ENCODE measurements at places on chromosomes 1 and 21.

DNA sequence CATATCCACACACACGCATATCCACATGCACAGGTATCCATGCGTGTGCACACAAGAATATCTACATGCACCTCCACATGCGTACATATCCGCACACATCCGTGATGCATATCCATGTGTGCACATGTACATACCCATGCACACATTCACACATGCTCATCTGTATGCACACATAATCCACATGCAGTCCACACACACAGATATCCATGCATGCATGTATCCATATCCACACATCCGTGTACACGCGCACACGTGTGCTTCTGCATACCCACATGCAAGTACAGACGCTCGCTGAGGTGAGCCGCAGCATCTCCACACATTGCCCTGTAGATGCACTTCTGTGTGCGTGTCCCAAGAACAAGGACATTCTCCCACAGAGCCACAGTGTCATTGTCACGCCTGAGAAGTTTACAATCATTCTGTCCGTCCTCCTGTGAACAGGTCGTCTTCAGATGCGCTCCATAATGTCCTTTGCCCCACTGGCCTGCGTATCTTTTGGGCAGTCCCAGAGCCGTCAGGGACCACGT, 43.4 kb downstream of the COL18A1 start:
- DNase-seq, result no peak

DNA sequence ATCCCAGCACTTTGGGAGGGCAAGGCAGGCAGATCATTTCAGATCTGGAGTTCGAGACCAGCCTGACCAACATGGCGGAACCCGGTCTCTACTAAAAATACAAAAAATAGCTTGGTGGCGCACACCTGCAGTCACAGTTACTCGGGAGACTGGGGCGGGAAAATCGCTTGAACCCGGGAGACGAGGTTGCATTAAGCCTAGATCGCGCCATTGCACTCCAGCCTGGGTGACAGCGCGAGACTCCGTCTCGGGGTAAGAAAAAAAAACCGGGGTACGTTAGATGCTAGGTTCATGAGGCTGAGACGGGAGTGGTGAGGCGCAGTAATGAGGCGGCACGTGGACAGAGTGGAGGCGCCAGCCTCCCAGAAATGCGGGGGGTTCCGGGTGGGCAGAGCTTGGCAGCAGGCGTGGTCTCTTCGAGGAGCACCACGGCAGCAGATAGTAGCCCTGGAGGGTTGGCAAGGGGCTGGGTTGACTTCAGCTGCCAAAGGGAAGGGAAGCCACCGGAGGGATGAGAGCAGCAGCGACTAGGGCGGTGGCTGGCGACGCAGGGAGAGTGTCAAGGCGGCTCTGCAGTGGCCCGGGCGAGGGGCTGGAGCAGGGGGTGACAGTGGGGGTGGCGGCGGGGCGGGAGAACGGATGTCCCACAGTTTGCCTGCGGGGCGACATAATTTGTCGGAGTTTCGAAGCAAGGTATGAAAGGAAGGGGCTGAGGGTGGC, 832 bp downstream of the MRPL20 start:
- DNase-seq, result no peak

DNA sequence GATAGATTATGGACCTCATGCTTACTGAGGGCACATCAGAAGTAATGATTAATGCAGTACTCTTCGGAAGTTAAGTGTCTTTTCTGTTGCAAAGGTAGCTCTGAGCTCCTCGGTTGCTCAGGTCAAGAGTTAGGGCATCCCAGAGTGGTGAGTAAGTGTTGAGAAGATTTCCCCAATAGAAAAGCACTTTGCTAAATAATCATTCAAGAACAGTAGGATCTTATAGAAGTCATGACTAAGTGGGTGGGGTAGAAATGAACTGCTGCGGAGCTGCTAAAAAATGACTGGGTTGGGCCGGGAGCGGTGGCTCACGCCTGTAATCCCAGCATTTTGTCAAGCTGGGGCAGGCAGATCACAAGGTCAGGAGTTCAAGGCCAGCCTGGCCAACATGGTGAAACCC, 648.6 kb upstream of the CAMK1G start:
- no peak for DNase-seq

GRCh38 chr1:76029331-76029730, 45.2 kb upstream of the ST6GALNAC3 start:
- no peak for DNase-seq

- DNase-seq, result no peak
These were observed 21.1 kb downstream of the FYB2 start for GRCh38 chr1:56798053-56798471.

GRCh38 chr1:201619513-201619912, 80.6 kb downstream of the NAV1 start:
- no peak for DNase-seq

DNA sequence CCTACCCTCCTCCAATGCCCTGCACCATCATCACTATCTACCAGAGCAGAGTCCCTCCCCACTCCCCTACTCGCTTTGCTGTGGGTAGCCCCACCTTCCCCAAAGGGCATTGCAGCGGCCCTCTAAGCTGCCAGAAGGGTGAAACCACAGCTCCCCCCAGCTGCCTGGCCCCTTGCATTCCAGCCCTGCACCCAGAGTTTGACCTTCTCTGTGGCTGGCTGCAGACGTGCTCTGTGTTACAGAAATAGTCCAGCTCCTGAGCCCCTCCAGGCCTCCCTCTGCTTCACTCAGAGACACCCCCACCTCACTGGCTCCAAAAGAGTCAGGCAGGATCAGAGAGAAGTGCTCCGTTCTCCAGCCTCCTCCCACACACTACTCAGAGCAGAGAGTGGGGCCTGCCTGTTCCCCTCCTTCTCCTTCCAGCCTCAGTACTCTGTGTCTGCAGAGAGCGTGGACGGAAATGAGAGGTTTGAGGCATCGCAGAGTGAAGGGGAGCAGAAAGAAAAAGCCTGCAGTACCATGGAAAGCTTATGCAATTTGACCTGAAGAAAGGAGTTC, 63.2 kb downstream of the PLEKHA6 start:
- DNase-seq, result no peak

DNA sequence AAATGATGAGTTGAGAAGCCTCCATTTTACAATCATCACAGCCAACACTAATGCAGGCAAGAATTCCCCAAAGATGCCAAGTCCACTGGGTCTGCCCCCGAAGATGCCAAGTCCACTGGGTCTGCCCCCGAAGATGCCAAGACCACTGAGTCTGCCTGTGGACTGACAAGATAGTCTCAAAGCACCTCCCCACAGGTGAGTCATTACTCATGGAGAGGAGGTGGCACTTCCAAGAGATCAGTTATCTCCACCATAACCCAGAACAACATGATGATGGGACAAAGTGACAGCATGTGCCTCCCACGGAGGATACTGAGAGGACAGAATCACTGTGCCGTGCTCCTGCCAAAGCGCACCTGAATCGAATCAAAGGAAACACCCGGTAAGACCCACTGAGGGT, 4.8 kb downstream of the PTTG1IP start:
- DNase-seq, result no peak

DNA sequence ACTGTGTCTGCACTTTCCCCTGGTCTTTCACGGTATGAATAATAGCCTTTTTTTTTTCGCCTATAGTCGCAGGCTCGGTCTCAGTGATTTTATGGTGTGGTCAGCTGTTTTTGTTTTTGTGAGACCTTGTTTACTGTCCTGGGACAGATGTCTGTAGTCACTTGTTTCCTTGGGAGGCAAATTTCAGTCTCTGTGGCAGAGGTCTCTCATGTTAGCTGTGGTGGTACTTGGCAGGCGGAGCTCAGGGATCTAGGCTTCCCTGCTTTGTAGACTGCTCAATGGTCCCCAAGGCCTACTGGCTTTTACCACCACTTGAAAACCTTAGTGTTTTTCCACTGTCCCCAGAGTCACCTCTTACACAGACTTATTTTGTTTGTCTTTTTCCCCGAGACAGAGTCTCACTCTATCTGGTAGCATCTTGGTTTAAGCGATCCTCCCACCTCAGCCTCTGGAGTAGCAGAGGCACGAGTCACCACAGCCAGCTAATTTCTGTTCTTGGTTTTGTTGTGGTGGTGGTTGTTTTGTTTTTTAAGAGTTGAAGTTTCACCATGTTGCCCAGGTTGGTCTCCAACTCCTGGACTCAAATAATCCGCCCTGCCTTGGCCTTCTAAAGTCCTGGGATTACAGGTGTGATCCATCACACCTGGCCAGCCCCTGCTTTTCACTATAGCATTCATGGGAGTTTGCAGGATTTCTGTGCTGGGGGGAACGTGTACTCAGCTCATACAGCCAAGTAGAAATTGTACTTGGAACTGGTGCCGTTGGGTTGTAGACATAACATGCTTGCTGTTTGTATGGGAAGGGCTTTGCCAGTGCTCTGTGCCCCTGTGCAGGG, 10.3 kb downstream of the RNU1-2 start:
- DNase-seq, result no peak

DNA sequence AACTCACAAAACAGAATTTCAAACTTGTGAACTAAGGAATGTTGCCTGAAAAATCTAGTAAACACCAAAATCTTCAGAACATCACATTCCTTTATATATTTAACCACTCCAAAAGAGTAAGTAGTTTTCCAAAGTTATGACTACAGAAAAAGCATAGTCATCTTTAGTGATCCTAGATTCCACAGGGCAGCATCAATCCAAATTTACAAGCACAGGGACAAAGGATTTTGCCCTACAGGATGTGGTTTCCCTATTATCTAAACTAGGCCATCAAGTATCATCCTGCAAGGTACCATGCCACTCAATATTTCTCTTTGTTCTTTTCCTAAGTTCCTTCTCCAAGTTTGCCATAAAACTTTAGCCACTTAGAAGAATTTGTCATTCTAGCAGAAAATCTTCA, 33.0 kb downstream of the COP1 start:
- no peak for DNase-seq

- DNase-seq, result no peak
These were observed 263.3 kb downstream of the MRPL39 start for GRCh38 chr21:25343774-25344545.

- no peak for DNase-seq
These were observed 19.9 kb downstream of the RPL5 start for GRCh38 chr1:92851729-92852128.

- no peak for DNase-seq
These were observed 298.5 kb downstream of the SRGAP2C start for GRCh38 chr1:121483234-121483633.

GRCh38 chr1:162536511-162536910, 25.0 kb upstream of the UAP1 start:
- DNase-seq, result no peak

DNA sequence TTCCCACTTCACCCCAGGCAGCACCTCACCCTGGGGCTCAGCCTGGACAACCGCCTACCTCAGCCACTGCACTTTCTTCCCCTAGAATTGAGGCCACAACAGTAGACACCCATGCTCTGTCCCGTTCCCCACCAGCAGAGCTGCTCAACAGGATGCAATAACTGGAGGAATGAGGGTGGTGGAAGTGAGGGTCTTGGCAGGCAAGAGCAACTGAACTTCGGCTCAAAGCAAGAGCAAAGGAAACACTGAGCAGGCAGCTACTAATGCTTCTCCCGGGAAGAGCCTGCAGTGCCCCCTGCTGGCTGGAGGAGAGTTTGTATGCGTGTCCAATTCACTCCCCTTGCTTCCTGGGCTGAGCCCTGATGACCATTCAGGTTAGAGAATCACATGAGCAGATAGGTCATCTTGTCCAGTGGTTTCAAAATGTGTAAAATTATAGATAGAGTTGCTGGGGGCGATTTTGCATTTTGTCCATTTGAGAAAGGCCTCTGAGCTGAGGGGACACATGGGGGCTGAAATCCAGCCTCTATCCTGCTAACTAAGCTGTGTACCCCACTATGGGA, 13.9 kb downstream of the NT5C1A start:
- no peak for DNase-seq

GRCh38 chr1:40780678-40781607, 2.6 kb upstream of the KCNQ4 start:
- no peak for DNase-seq

DNA sequence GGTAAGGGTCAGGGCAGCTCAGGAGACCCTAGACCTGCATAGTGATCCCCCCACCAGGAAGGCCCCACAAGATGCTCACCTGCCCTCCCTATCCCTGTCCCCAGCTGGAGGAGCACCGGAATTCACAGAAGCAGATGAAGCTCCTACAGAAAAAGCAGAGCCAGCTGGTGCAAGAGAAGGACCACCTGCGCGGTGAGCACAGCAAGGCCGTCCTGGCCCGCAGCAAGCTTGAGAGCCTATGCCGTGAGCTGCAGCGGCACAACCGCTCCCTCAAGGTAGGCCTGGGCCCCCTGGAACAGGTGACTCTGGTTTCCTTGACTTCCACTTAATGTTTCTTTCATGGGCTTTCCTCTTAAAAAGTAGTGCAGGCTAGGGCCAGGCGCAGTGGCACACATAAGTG, 8.4 kb downstream of the TXLNA start:
- no peak for DNase-seq

GRCh38 chr1:116330342-116330652, 42.7 kb upstream of the ATP1A1 start:
- DNase-seq, result no peak

GRCh38 chr1:162187687-162188276, 118.3 kb downstream of the NOS1AP start:
- DNase-seq, result no peak

- DNase-seq, result no peak
These were observed 1.5 kb downstream of the THEMIS2 start for GRCh38 chr1:27873671-27874384.

GRCh38 chr1:61301824-61302657, 219.7 kb downstream of the NFIA start:
- no peak for DNase-seq

- no peak for DNase-seq
These were observed 765 bp downstream of the VAMP3 start for GRCh38 chr1:7771823-7772299.

DNA sequence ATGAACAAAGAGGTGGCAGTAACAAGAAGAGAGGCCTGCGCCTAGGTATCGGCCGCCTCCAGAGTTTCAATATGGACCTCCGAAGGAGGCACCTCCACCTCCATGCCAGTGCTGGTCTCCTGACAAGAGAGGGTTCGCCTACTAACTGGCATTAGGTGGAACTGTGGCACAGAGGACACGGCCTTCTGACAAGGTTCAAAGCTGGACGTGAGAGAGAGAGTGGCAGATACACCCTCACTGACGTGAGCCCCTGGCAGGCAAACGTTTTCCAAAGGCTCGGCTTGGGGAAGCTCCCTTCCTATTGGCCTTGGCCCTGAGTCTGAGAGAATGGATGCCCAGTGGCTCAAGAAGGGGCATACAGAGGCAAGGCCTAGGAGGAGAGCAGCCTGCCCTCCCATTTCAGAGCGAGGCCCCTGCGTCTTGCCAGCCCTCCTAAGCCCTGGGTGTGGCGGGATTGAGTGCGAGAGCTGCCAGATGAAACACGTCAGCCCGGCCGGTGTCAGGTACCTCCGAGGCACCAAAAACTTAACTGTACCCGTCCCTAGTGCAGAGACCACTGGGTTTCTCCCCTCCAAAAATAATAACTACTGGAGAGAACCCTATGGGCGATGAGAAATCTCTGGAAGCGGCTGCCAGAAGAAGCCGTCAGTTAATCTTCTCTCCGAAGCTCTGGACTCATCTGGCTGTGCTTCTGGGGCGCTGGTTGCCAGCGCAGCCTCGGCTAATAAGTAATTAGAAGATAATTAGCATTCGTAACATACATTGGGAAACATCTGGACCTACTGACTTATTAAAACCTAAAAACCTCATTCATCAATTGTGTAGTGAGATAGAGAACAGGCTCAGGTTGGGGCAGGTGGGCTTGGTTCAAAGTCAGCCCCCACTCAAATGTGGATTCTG, 283.6 kb downstream of the NPHP4 start:
- no peak for DNase-seq

- DNase-seq, result no peak
These were observed 5.2 kb downstream of the PIGV start for GRCh38 chr1:26792924-26793323.

Measured in urinary bladder (tissue), 4 donors.